ENCODE measurements at places on chromosomes 5 and 9.

- no peak for DNase-seq
Observed at GRCh38 chr5:124546643-124547042, 199.8 kb downstream of the ZNF608 start.

- no peak for DNase-seq
Observed at GRCh38 chr5:140550147-140551079, 3.0 kb downstream of the EIF4EBP3 start.

GRCh38 chr9:33289496-33289895 is 820 bp upstream of the NFX1 start:
- peak; percentile 12 for DNase-seq

DNA sequence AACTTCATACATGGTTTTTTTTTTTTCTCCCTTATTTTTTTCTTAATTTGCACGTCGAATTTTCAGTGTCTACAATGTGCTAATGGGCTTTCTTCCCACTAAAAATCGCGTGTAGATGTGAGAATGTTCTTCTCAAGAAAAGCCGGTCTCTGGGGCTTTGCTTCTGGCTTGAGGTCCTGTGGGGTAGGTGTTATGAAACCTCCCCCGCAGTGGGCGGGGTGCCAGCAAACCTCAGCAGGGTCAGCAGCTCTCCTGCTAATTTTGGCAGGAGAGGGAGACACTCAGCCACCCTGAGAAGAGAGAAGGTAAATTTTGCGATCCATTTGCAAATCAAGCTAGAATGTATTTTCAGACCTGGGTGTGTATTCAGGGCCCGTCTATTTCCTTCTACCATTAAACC is 59.9 kb downstream of the NPR3 start:
- DNase-seq = no peak

DNA sequence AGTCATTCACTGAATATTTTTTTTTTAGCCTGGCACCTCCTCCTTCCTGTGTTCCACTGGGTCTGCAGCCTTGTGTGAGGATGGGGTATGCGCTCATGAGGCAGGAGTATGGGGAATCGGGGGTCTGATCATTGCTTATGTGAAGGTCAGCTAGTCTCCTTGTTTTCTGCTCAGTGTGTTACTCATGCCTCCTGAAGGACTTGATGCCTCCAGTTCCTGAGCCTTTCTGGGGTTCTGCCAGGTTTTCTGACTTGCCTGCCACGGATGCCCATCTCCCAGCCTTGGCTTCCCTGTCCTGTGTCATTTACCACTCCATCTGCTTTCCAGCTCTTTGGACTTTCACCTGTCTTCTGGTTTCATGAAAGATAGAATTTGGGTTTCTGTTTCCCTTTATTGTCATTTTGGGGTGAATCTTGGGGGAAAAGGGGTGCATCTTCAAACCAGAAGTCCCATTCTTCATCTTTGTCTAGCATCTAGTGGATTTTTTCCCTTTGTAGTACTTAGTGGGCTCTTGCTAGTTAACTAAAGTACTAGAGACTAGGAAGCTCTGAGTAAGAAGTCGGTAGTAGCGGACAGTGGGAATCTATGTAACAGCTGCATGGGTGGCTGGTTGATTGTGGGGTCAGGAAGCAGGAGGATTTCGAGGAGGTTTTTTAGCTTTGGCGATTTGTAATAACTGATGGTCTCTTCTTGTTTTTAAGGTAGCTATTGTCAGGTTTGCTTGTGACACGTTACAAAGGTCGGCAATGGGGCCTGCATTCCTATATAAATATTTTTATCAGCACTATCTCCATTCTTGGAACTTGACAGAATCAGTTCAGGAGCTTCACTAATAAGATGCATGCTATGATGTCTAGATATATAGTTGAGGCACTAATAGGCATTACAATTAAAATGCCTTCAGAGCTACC is 8.2 kb downstream of the OTULIN start:
- no peak for DNase-seq

DNA sequence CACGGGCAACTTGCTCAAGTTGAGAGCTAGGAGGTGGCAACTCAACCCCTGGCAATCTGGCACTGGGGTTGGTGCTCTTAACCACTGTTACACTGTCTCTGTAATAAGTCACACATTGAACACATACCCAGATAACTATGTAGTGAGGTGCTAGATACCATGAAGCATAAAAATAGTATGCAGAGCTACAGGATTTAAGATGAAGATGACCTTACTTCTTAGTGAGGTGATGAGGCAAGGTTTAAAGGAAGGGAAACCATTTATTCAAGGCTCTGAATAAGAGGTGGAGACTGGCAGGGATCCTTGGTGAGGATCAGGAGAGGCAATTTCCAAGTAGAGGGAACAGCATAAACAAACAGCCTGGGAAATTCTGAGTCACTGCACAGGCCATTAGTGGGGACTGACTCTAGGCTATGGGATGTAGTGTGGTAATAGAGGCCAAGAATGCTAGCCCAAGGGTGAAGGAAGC is 67.6 kb upstream of the NR3C1 start:
- DNase-seq = no peak

GRCh38 chr9:35675732-35676392 is 2.1 kb downstream of the CA9 start:
- no peak for DNase-seq

DNA sequence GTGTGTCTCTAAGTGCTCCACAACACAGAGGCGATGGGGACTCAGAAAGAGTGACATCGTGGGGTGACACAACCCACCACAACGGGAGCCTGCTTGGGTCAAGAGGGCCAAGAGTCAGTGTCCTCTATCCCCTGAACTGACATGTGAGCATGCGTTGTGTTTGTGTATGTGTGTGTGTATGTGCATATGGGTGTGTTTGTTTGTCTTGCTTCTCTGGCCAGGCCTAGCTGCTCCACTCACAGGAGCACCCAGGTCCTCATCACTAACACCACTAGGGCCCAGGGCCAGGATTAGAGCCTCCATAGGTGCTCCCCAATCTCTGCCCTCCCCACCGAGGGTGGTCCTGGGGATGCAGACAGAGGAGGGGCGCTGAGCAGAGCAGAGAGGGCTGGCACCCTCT is 115.0 kb upstream of the CTSV start:
- DNase-seq = no peak

DNA sequence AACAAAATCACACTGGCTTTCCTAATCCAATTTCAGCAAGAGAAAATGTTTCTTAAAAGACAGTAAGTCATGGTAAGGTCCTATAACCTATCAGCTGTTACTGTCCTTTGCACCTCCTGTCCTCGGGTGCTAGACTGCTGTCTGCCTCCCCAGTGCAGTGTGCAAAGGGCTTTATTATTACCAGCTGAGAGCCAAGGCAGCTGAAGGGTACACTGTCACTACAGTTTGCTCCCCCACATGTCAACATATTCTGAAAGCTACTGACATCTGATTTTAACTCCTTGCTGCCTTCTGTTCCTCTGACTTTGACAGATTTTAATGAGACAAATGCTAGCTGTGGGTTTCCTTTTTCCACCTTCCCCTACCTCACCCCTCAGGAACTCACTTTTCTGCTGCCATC is 389.4 kb upstream of the SLC24A2 start:
- no peak for DNase-seq

DNA sequence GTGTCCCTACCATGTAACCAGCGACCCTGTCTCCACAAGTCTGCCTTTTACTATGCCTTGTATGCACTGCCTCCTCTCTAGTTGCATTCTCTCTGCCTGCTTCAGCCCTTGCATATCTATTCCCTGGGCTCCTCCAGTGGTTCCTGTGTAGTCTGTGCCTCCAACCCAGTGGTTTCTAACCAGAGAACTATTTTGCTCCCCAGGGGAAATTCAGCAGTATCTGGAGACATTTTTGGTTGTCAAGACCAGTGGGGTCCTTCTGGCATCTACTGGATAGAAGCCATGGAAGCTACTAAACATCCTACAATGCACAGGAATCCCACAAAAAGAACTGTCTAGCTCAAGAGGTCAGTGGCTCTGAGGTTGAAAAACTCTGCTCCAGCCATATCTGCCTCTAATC is 224.1 kb upstream of the RASEF start:
- no peak for DNase-seq

- no peak for DNase-seq
Observed at GRCh38 chr5:179753971-179754370, 21.3 kb downstream of the MAML1 start.

- DNase-seq = no peak
Observed at GRCh38 chr5:54894957-54895815, 90.2 kb downstream of the ESM1 start.

DNA sequence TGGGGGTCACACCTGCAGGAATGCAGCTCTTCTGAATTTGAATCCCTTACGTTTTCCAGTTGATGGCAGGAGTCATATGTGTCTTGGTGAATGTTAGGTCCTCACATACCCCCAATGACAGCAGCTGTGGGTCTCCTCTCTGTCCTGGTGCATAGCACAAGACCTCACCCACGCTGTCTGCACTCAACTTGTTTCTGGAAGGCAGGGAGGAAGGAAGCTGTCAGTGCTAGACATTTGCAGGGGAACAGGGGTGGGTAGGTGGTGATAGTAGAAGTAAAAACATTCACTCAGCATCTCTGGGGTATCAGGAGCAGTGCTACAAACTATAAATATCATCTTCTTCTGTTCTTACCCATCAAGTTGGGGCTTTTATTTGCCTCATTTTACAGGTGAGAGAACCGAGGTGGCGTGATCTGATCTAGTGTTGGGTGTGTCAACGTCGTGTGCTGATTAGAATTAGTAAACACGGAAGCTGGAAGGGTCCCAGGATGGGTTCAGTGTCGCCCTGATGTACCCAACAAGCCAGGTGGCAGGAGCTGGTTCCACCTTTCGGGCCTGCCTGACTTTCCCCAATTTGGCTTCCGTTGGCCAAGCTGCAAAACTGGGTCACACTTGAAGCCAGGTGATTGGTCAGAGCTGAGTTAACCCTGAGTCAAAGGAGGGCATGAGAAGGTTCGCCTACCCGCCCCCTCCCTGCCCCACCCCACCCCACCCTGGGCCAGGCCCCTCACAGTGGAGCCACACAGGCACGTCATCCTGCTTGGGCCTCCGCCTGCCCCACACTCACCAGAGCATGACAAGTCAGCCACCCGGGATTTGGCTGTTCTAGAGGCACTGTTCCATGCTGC is 15.8 kb downstream of the ERGIC1 start:
- no peak for DNase-seq

DNA sequence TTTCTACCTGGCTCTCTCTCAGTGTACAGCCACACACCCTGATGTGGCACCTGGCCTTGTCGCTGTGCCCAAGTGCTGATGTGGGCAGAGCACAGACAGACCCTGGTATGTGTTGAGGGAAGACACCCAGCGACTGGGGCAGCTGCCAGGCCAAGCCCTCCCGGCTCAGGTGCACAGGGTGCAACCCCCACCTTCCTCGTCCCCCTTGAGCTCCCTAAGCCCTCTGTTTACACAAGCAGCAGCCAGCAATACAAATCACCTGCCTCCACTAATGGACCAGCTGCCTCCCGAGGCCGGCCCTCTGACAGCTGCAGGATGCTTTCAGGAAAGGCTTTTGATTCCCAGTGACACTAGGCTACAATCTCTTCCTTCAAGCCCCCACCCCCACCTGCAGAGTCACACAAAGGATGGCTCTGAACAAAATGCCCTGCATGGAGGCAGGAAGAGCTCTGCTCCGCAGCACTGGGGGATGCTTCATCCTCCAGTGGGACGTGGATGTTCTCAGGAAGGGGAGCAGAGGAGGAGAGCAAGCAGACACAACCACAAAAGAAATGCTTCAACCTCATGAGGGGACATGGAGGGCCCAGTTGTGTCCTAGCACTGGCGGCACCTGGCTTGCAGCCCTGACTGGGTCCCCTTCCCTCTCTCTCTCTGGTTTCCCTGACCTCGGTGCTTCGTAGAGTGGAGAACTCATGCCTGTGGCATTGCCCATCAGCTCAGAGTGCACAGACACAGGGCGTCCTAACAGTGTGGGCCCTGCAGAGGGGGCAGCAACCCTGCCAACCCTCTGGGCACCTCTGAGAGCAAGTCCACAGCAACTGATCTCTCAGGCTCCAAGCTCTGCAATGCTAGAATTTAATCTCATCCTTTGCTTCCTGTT is 140.8 kb downstream of the BARX1 start:
- DNase-seq = no peak

- no peak for DNase-seq
Observed at GRCh38 chr5:52841114-52841513, 53.4 kb downstream of the ITGA1 start.

DNA sequence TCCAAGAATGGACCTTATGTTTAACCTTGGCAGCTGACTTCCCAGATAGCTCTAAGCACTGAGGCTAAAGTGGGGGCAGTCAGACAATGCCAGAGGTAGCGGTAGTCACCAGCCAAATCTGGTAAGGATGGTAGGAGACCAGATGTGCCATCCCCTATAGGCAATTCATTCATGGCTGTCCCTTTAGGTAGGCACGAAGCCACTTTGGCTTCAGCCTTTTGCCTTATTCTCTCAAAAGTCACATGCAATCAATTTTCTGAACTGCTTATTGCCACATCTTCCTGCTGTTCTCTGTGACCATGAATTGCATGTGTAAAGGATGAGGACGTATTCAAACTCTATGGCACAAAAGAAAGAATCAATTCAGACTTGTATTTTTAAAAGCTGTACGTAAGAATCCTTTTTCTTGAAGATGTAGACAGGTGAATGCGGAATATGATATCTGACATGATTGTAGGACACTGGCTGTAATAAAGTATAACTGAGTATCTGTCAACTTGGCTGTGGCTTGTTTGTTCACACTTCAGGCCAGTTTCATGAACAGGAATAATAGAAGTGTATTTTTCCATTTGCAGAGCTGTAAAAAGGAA is 611.7 kb downstream of the NR2F1-AS1 start:
- no peak for DNase-seq

DNA sequence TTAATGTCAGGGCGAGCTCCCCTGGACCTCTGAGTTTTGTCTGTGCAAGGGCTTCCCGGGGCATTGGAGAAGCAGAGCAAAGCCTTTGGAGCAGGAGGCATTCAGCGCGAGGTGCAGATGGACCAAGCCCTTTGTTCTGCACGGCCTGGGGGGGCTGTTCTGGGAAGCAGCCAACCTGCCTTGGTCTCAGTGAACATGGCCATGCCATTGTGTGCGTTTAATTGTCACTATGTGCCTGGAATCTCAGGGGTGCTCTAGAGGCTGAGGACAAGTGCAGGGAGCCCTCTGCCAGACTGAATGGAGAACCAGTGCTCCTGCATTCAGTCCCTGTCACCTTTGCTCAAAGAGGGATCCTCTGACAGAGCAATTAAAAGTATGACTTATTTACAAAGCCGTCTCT is 329.4 kb downstream of the IRX1 start:
- no peak for DNase-seq

GRCh38 chr9:93830606-93831005 is 124.5 kb downstream of the BARX1 start:
- DNase-seq = no peak

DNA sequence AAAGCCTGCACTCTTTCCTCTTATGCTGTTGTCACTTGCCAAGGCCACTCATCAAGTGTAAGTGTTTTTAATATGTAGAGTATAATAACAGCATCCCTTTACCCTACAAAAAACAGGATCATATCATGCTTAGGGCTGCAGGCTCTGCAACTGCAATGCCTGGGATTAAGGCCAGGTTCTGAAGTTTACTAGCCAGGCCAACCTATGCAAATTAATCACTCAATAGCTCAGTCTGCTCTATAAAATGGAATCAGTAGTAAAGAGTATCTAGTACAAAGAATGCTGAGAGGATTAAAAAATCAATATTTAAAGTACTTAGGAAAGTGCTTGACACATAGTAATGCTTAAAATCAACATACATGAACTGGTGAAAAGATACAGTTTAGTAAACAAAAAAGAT is 253.3 kb downstream of the EDIL3 start:
- no peak for DNase-seq

- no peak for DNase-seq
Observed at GRCh38 chr9:127229691-127230417, 34.7 kb upstream of the GARNL3 start.
